ENCODE measurements at places on chromosomes 6 and 20. TPM values are rescaled to one million over a fixed set of nuclear protein-coding genes. Genes with fewer than 3 reads are reported as not detected.

GRCh38 chr6:23306251-23306950, 737.0 kb downstream of the HDGFL1 start:
- no peak overlapping the region for H3K27ac ChIP-seq
- peaks cover 2% of the 10 kb centered on the region for H3K27me3 ChIP-seq
- H3K4me3 ChIP-seq, result no peak overlapping the region
- no peak for DNase-seq
- peaks cover 5% of the 10 kb centered on the region for H3K4me1 ChIP-seq

GRCh38 chr6:14211562-14211942, 94.0 kb downstream of the CD83 start:
- no peaks in the 10 kb centered on the region for H3K36me3 ChIP-seq
- peak overlapping the region; percentile 87 for H3K4me3 ChIP-seq
- peaks cover 5% of the 10 kb centered on the region for H3K27me3 ChIP-seq
- no peak for DNase-seq
- peaks cover 11% of the 10 kb centered on the region for H3K4me1 ChIP-seq

- no peak overlapping the region for H3K27ac ChIP-seq
- no peak overlapping the region for H3K4me3 ChIP-seq
- no peaks in the 10 kb centered on the region for H3K36me3 ChIP-seq
- H3K27me3 ChIP-seq, result no peaks in the 10 kb centered on the region
Measured at GRCh38 chr6:120935908-120936307, 398.4 kb downstream of the TBC1D32 start.

DNA sequence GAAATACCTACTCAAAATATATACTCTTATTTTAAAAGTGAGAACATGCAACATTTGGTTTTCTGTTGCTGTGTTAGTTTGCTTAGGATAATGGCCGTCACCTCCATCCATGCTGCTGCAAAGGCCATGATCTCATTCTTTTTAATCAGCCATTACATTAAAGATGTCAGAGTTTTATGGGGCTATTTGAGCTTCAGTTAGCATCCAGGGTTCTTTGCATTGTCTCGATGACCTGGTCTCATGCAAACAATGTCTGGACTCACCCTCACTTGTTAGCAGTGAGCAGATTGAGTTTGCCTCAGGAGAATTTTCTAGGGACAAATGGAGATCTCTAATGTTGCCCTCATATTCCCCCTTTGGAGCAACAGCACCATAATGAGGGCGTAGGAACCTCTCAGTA, 458.7 kb upstream of the AGPAT4 start:
- H3K36me3 ChIP-seq, result no peaks in the 10 kb centered on the region
- no peak for DNase-seq
- peaks cover 3% of the 10 kb centered on the region for H3K27me3 ChIP-seq
- H3K4me1 ChIP-seq, result no peaks in the 10 kb centered on the region

DNA sequence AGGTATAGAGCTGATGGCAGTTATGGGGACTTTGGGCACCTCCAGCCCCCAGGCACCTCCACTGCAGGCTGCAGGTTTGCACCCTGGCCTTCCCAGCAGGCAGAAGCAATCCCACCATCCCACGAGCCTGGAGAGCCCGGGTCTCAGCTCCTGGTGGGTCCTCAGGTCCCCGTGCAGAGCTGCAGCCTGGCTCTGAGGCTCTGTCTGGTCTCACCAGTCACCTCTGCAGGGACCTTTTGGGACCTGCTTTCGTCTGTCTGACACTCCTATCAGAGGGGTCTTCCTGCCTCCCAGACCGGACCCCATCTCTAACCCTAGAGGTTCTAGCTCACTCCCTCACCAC, 41.9 kb downstream of the FGD2 start:
- no peaks in the 10 kb centered on the region for H3K27me3 ChIP-seq

DNA sequence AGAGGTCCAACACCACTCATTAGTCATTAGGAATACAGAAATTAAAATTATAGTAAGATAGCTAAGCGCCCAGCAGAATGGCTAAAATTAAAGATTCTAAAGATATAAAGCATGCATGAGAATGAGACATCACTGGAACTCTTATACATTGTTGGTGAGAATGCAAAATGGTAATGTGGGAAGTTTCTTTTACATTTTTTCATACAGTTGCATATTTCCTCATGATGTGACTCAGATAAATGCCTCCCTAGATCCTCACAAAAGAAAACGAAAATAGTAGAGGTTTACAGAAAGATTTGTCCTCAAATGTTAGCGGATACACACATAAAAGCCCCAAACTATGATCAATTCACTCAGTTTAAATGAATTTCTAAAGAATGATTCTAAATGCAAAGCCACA, 633.7 kb upstream of the GJE1 start:
- no peak overlapping the region for H3K4me3 ChIP-seq
- DNase-seq, result no peak
- no peak overlapping the region for H3K27ac ChIP-seq
- no peaks in the 10 kb centered on the region for H3K27me3 ChIP-seq
- H3K36me3 ChIP-seq, result peaks cover under 1% of the 10 kb centered on the region

TRAM2 gene
- total RNA-seq, result 29.4 TPM

TFEB gene
- 10.4 TPM for total RNA-seq

- H3K4me1 ChIP-seq, result no peaks in the 10 kb centered on the region
- DNase-seq, result no peak
- no peaks in the 10 kb centered on the region for H3K27me3 ChIP-seq
- no peak overlapping the region for H3K4me3 ChIP-seq
- H3K27ac ChIP-seq, result no peak overlapping the region
Measured at GRCh38 chr6:79557673-79558467, 20.6 kb upstream of the LCA5 start.

DEFB132 gene
- not detected for total RNA-seq

DNA sequence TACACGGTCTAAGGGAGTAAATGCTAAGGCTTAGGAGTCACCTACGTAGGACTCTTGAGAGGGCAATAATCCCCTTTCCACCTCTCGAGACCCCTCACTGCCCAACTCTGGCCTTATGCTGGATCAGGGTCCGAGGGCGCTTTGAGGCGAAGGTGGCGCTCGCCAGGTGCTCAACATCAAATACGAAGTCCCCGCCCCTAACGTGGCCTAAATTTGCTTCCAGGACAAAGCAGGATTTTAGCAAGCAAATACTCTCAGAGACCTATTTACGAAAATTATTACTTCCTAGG, 406 bp upstream of the TRIM26 start:
- H3K36me3 ChIP-seq, result no peaks in the 10 kb centered on the region
- peaks cover 30% of the 10 kb centered on the region for H3K4me1 ChIP-seq
- H3K27me3 ChIP-seq, result peaks cover 7% of the 10 kb centered on the region
- no peak for DNase-seq

GRCh38 chr20:24444526-24445190, 24.8 kb upstream of the SYNDIG1 start:
- no peak for DNase-seq
- H3K27ac ChIP-seq, result no peak overlapping the region
- H3K4me1 ChIP-seq, result peaks cover 28% of the 10 kb centered on the region
- no peak overlapping the region for H3K4me3 ChIP-seq
- no peaks in the 10 kb centered on the region for H3K36me3 ChIP-seq
- H3K27me3 ChIP-seq, result peaks cover 2% of the 10 kb centered on the region

DNA sequence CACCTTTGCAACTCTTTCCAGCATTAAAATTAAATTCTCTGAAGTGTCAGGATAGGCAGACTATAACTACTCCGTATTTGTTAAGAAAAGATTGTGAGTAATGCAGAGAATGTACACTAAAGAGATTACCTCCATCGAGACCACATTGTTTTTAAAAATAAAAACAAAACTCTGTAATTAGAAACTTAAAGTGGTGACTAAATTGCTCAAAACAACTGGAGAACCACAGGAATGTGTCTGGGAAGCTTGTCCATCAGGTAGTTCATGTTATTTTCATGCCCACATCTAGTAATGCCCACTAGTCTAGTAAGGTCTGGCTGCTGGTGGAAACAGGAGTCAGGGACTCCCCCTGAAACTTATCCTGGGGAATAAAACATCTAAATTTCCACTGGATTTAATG, 103.0 kb upstream of the FOXQ1 start:
- DNase-seq, result no peak
- peaks cover 3% of the 10 kb centered on the region for H3K27me3 ChIP-seq
- H3K4me1 ChIP-seq, result peaks cover 10% of the 10 kb centered on the region

SYTL3 gene
- 0.77 TPM for total RNA-seq

SOX18 gene
- total RNA-seq, result 149 TPM

RAMACL gene
- 4.9 TPM for total RNA-seq

- peaks cover 2% of the 10 kb centered on the region for H3K27me3 ChIP-seq
- no peaks in the 10 kb centered on the region for H3K4me1 ChIP-seq
- DNase-seq, result no peak
- H3K27ac ChIP-seq, result no peak overlapping the region
- H3K36me3 ChIP-seq, result no peaks in the 10 kb centered on the region
Measured at GRCh38 chr6:114418304-114418972, 75.6 kb upstream of the HS3ST5 start.

DNA sequence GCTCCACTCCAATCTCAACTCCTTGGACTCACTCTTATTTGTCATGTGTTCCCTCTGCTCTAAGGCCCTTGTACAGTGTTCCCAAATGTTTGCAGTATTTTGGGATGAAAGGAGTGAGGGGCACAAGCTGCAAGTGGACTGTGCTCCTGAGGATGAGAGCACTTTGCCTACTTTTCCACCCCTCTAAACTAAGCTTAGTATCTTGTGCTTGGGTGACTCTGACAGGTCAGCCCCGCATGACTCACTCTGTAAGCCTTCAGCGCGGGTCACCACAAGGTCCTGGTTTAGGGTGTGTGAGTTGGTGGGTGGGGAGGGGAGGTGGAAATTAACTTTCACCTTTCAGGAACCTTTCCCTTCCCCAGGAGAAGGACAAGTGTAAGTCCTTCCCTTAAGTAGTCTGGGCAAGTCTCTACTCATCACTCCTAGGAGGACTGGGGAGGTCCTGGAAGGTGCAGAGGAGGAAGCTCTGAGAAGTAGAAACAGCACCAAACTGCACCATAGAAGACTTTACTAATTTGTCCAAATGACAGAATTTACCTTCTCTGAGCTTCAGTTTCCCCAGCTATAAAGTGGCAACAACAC, 68.8 kb upstream of the EPB41L1 start:
- H3K4me3 ChIP-seq, result no peak overlapping the region
- no peak for DNase-seq
- no peak overlapping the region for H3K27ac ChIP-seq
- H3K27me3 ChIP-seq, result no peaks in the 10 kb centered on the region
- H3K36me3 ChIP-seq, result no peaks in the 10 kb centered on the region
- H3K4me1 ChIP-seq, result no peaks in the 10 kb centered on the region

DNA sequence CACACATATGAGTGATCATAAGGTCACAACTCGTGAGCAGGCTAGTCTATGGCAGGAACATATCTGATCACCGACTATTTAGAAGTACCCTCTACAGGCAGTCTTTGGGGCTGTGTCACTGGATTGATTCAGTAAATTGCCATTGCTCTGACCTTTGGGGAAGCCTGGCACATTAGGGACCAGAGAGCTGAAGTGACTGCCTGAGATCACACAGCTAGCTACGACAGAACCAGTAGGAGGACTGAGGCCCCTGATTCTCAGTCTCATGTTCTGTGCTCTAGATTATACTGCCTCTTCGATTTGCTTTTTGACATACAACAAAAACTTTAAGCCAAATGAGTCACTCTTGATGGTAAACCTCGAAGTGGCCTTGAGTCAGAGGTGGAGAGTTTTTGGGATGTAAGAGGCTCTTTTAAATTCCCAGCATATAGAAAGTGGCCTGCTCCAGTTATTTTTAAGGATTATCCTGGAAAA, 247.5 kb upstream of the SUPT3H start:
- peaks cover 1% of the 10 kb centered on the region for H3K4me1 ChIP-seq
- H3K36me3 ChIP-seq, result no peaks in the 10 kb centered on the region
- DNase-seq, result no peak
- no peak overlapping the region for H3K4me3 ChIP-seq
- H3K27ac ChIP-seq, result no peak overlapping the region

GRCh38 chr20:51359401-51359800, 183.1 kb downstream of the NFATC2 start:
- no peak overlapping the region for H3K4me3 ChIP-seq
- DNase-seq, result no peak
- no peaks in the 10 kb centered on the region for H3K36me3 ChIP-seq
- peaks cover 2% of the 10 kb centered on the region for H3K27me3 ChIP-seq
- H3K27ac ChIP-seq, result no peak overlapping the region

Data from endothelial cell (in vitro differentiated cells).